ENCODE measurements at places on chromosomes 2 and 18.

DNA sequence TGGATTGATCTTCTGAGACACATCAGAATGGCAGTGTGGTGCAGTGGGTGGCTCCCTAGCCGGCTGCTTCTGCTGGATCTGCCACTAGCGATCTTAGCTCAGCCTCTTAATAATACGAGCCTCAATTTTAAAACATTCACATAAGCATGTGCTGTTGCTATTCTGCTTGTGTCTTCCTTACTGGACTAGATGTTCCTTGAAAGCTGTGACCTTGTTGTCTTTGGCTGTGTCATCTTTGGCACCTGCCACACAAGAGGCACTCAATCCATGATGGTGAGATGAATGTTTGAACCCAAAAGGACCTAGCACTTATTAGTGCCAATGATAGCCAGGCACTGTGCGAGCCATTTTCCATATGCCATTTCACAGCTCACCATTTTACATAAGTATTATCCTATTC is 393.0 kb downstream of the ALK start:
- no peak for DNase-seq

GRCh38 chr2:21393173-21393572 is 269.4 kb downstream of the TDRD15 start:
- no peak for DNase-seq

DNA sequence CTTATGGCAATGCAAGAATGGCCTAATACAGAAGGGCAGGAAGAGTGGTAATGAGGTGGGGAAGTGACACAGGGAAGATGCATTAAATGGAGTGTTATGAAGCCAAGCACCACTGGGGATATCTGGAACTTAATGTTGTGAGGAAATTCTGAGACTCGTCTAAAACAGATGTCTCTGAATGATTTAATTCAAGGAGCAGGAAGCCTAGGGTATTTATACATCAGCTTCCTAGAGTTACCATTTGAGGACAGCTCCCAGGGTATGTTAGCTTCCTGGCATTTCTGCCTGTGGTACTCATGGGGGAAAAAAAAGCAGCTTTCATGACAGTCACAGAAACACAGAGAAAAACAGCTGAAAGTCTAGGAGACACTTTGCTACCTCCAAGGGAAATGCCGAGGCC is 989.5 kb downstream of the CBLN2 start:
- no peak for DNase-seq

- no peak for DNase-seq
These were observed 119.8 kb downstream of the MAPK4 start for GRCh38 chr18:50679656-50680055.

GRCh38 chr2:191824398-191824797 is 22.5 kb downstream of the CAVIN2 start:
- peak; percentile 35 for DNase-seq

- no peak for DNase-seq
These were observed 777 bp upstream of the RAB17 start for GRCh38 chr2:237591141-237591881.

- no peak for DNase-seq
These were observed 660 bp downstream of the COPS7B start for GRCh38 chr2:231786917-231787292.

GRCh38 chr2:119719261-119719627 is 40.2 kb downstream of the TMEM177 start:
- no peak for DNase-seq

DNA sequence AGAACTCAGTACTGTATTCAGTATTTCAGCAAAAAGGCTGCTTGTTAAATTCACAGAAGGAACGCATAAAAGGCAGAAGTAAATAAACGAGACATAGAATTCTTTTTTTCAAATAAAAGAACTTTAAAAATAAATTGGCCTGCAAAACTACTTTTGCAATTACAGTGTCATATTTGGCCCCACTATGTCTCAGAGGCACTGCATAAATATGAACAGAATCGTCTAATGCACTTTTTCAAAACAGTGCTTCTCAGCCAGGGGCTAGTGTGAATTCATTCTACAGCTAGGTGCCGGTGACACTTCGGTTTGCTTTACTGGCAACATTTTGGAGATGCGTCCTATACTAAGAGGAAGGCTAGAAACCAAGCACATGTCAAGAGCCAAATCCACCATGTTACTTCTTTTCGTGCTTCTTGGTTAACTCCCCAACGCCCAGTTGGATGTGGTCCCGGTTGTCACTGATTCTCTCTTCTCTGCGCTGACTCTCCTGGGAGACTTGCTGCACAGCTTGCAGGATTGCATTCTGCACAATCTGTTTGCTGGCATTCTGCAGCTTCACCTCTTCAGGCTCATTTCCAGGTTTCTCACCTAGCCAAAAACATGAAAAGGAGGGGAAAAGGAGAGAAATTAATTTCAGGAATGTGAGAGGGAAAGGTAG is 51.8 kb downstream of the AKAIN1 start:
- no peak for DNase-seq

GRCh38 chr2:120036145-120036544 is 23.3 kb downstream of the EPB41L5 start:
- peak; percentile 11 for DNase-seq

DNA sequence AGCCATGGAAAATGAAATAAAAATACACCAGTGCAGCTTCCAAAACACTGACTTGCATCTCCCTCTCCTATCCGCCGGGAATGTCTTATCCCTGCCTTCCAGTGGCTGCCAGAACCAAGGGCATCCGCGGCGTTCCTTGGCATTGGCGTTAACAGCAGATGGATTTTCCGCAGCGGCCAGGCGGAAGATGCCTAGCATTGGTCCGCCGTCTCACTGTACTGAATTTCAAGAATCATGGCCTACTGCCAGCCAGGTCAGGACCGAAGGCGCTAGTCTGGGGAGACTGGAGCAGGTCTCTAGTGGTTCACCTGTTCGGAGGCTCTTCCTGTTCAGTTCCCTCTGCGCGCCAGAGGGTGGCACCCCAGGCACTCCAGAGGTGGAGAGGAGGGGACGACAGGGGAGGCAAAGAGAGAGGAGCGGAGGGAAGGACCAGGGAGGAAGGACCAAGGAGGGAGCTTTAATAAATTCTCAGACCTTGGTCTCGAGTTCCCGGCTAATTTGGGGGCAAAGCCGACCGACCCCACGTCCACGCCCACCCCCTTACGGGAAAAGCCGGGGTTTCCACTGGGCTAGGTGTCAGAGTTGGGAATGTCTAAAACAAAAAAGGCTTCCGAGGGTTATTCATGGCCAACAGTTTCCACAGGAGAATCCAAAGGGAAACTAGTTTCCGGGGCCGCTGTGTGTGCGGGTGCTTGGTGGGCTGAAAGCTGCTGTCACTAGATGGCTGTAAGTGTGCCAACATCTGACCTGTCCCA is 3.7 kb upstream of the BCL2L11 start:
- peak; percentile 73 for DNase-seq

DNA sequence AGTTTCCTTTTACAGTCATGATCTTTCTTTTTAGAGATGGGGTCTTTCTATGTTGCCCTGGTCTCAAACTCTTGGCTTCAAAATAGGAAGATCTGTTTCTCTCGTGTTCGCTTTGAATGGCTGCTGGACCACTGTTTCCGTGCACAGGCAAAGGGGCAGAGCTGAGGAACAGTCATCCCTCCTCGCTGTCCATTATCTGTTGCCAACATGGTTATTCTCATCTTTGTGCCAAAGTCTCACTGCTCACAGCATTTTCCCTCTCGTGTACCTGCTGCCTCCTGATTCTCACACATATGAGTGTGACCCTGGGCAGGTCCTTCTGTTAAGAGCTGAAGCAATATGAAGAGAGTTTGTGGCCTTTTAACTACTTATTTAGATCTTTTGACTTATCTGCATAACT is 28.0 kb upstream of the CCNYL1 start:
- DNase-seq: no peak

DNA sequence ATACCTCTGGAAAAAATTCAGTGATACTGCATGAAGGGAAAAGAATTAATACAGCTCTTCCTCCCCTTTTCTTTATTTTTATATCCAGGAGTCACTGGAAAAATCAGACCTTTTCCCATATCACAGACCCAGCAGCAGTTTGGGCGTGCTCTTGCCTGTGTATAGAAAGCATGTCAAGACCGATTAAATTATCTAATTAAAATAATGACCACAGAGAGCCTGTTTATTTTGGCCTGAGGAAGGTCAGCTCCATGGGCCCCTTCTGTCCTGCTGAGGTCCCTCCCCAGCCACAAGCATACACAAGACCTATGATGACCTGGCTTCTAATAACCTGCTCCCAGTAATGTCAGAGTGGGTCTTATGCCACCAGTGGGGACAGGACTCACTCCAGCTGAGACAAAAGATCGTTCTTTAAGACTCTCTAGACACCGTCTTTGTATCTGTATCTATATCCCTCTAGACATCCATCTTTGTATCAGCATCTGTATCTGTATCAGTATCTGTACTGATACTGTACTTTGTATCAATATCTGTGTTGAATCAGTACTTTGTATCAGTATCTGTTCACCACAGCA is 147.8 kb downstream of the VAPA start:
- no peak for DNase-seq

- DNase-seq: no peak
These were observed 91.7 kb upstream of the EPC2 start for GRCh38 chr2:148552675-148553331.

DNA sequence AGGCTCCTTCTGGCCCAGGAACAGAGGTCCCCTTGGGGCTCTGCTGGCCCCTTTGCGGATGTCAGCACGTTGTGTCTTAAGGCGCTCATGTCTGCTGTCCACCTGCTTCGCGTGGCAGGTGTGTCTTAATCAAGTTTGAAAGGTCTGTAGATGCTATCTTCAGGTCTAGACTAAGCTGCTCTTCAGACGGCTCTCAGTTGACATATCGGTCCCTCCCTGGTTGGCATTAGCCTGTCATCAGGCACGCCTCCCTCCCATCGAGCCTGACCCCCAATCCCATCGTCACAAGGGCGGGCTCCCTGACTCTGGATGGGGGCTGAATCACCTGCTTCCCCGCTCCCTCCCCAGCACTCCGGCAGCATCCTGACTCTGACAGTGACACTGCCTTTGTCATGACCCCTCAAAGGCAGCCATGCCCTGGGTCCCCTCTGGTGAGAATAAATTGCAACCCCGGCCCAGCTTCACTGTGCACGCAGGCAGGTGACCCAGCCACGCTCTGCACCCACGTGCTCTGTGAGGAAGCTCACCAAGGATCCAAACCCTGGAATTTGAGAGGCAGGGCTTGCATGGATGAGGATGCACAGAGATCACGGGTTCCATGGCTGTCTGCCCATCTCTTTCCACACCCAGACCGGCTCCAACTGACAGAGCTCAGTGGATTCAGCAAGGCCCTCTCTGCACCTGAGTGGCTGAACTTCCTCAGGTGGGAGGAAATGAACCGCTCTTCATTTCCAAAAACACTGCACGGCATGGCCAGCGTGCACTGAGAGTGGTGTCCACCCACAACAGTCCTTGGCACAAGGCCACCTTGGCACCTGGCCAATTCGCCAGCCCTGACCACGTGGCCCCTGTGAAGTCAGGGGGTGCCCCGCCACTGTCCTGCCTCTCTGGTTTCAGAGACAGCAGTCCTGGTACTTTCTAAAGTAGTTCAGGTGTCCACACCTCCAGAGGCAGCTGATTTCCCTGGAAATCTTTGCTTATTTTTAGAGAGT is 110.2 kb upstream of the GPC1 start:
- DNase-seq: no peak

DNA sequence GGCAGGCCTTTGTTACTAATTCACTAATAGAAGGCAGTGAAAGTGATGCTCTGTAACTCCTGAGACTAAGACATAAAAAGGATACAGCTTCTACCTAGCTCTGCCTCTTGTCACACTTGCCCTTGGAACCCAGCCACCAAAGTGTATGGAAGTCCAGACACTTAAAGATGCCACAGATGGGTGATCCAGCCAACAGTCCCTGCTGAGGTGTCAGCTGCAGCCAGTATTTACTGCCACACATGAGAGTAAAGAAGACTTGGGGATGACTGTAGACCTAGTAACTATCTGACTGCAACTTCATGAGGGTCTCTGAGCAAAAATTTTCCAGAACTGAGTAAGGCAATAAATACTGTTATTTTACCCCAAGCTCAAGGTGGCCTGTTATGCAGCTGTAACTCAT is 8.8 kb downstream of the IMMT start:
- DNase-seq: no peak

GRCh38 chr2:97931858-97932225 is 63.9 kb downstream of the TMEM131 start:
- DNase-seq: no peak

DNA sequence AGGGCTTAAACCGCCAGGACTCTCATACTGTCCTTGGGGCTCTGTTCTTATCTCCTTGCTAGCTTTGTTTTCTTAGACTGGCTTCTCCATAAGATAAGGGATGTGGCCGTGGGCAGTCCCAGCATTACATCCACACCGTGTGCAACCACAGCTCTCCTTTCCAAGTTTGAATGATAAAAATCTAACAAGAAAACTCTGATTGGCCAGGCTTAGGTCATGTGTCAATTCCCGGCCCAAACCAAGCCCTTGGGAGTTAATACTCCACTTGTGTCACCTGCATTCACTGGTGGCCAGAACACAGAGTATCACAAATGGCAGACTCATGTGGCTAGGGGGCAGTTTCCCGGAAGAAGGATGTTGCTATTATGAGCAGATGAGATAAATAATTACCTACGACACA is 43.2 kb upstream of the KDM3A start:
- no peak for DNase-seq

GRCh38 chr18:23578891-23579653 is 7.2 kb downstream of the NPC1 start:
- peak; percentile 20 for DNase-seq

GRCh38 chr2:85215448-85216401 is 82.5 kb downstream of the TCF7L1 start:
- DNase-seq: peak; percentile 97

DNA sequence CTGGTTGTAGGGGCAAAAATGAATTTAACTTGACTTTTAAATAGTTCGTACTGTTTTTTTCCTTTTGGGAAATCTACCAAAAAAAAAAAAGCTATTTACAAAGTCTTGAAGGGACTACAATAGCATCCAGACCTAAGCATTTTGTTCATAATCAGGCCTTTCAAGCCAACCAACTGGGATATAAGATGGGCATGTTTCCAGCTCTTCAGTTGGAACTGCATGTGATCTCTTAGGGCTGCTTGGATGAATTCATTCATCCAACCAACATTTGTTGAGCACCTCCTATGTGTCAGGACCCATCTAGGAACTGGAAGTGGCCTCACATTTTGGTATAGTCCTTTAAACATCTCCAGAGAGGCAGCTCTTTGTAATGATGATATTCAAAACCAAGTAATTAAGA is 98.6 kb downstream of the AAK1 start:
- DNase-seq: no peak
